CD4-positive, CD25-positive, alpha-beta regulatory T cell (primary cell): ENCODE measurements at places on chromosomes 13 and 19.

DNA sequence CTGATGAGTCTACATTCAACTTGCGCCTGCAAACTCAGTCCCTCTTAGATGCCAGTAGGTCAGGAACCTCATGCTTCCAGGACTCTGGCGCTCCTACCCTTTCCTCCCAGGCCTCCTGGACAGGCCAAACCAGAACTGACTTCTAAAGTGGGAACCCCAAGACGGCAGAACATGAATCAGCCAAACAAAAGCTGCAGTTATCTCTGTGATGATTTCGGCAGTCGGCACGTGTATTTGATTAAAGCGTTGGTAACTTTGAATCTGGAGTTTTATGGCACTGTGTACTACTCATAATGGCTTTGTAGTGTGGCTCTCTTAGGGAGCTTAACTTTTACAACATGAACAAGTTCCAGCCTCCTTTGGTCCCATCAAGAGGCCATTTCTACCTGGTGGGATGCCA lies 13.7 kb downstream of the ACTN4 start:
- DNase-seq = no peak

DNA sequence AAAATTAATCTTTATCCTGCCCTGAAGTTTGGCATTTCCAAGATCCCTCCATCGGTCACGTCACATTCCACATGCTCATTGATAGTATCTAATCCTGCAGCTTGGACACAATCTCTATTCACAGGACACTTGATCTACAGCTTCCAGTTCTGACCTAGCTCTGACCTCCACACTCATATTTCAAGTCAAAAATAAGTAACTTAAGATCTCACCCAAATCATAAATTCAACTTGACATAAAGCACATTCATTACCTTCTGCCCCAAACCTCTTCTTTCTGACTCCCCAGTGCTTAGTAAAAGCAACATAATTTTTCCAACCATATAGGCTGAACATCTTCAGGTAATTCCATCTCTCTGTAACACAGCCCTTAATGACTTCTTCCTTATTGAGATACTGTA lies 880.2 kb downstream of the PCDH9 start:
- no peak for DNase-seq

GRCh38 chr13:30463787-30464495 lies 1.8 kb downstream of the HMGB1 start:
- DNase-seq = peak; percentile 70

GRCh38 chr13:64273780-64274179 lies 2858.1 kb upstream of the PCDH20 start:
- no peak for DNase-seq

DNA sequence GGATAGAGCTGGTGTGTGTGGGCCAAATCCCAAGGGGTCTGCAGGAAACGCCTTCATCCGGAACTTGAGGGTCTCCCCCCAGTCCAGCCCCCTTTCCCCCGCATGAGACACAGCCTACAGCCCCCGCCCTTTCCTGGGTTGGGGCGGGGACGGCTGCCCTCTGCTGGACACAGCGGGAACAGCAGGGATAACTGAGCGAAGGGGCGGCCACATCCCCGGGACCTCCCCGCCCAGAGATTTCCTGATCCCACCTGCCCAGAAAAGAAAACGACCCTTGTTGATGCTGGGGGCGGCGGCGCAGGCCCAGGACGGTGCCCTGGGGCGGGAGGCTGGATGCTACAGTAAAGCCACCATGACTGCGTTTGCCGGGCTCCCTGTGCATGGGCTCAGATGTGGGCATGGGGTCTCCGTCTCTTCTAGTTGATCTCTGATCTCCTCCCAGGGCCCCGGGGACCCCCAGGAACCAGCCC lies 14.2 kb downstream of the ONECUT3 start:
- DNase-seq = peak; percentile 52

DNA sequence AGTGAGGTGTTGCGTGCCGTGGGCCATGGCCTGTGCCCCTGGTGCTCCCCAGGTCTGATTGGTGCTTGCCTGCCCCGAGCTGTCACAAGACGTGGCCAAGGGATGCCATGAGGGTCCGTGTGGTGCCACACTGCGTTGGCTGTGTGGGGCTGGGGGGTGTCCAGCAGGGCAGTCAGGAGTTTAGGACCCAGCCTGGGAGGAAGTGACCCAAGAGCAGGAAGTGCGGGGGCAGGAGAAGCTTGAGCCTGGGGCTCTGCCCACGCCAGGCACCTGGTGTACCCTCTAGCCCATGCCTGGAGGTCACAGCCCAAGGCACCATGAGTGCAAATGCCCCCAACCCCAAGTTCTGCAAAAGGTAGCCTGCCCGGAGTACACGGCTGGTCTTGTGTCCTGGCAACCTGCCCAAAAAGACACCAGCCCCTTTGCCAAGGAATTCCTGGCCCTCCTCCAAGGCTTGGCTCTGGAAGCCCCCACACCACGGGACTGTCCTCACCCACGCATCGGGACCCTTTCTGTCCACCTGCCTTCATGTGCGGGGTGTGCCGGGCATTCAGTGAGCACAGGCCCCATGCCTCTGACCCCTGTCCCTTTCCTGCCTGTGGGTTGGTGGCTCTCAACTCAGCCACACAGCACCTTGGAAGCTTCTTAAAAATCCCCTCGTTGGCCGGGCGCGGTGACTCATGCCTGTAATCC lies 24.9 kb downstream of the MPND start:
- DNase-seq = no peak
